ENCODE measurements at places on chromosomes 3 and 15.

DNA sequence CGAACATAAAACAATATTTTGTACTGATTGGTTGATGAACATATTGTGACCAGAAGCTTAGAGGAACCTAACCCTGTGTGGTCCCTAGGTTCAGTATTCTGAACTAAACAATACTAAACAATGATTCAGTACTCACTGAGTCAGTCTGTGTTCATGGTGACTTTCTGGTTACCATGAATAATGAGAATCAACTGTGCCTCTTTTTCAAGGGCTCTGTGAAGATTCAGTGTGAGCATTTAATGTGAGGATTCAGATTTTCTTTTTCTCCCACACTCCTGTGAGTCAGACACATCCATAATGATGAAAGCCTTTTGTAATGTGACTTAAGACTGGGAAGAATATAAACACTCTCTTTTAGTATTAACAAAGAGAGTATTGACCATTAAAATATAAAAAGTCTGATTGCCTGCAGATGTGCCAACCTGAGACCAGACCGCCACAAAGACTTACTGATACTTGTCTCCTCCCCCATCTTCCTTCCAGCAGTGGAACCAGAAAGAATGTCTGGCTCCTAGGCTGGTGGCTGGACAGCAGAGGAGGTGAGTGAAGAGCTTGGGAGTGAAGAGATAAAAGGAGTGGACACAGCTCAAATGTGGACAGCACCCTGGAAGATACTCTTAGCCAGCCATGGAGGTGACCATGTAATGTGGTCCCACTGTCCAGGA lies 17.6 kb upstream of the ACTL6A start:
- peak; percentile 84 for DNase-seq

GRCh38 chr15:95930659-95931375 lies 399.7 kb upstream of the NR2F2 start:
- no peak for DNase-seq

- DNase-seq: no peak
Observed at GRCh38 chr3:124461838-124462632, 268.2 kb upstream of the UMPS start.

GRCh38 chr3:65196663-65197062 lies 508.9 kb upstream of the ADAMTS9 start:
- no peak for DNase-seq

- no peak for DNase-seq
Observed at GRCh38 chr3:177830411-177830849, 633.1 kb upstream of the TBL1XR1 start.

- DNase-seq: peak; percentile 88
Observed at GRCh38 chr3:94256888-94257813, 194.3 kb downstream of the NSUN3 start.

DNA sequence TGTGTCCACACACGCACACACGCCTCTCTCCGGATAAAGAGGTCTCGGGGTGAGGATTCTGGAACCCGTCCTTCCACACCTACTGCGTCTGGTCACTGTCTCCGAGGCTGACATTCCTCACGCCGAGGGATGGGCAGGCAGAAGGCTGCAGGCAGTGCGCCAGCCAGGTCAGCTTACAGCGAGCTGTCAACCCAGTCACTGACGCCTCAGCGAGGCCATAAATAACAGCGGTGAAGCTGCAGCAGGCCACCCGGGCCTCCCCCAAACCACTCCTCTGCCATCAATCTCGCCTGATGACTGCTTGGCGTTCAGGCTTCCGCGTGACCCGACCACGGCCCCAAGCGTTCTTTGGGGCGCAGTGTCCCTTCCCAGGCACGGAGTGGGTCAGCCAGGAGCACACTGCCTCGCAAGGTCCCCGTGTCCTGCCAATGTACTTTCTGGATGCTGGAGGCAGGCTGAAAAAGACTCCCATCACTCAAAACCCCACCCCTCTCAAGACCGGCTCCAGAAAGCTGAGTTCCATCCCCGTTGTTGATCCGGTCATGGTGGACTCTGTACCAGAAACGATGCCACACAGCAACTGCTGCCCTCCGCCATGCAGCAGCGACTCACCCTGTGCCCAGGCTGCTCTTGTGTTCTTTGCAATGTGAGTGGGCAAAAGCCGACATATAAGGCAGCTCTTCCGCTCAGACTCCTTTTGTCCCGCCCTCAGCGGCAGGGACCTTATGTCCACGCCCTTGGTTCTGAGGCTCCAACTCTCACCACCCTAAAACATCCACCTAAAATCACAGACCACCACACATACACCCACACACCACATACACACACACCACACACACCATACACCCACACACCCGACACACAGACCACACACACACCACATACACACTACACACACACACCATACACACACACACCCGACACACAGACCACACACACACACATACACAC lies 27.1 kb downstream of the CPN2 start:
- DNase-seq: no peak

- no peak for DNase-seq
Observed at GRCh38 chr15:88655103-88655553, 16.3 kb downstream of the ISG20 start.

Measured in COLO829 (cell line).